ENCODE measurements at places on chromosomes 16 and 17. TPM values are rescaled to one million over a fixed set of nuclear protein-coding genes. Genes with fewer than 3 reads are reported as not detected.

DNA sequence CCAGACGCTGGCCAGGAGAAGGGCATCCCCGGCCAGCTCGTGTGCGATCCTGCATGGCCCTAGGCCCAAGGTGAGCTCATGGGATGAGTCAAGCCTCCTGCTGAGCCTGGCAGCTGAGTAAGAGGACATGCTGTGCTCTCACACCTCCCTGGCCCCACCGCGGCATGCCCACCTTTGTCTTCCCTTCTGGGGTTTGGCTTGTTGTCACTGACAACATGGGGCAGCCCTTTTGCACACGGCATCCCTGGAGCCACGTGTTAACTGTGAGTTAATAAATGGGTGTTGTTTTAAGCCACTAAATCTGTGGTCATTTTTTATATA is 8.9 kb upstream of the TNS4 start:
- no peak overlapping the region for H3K27ac ChIP-seq
- H3K4me3 ChIP-seq, result no peak overlapping the region
- H3K4me1 ChIP-seq, result peaks cover 21% of the 10 kb centered on the region
- DNase-seq, result no peak

GRCh38 chr17:3012926-3013581 is 50.4 kb downstream of the OR1D5 start:
- H3K36me3 ChIP-seq, result peaks cover 7% of the 10 kb centered on the region
- no peak overlapping the region for H3K27ac ChIP-seq
- no peaks in the 10 kb centered on the region for H3K27me3 ChIP-seq
- peak; percentile 18 for DNase-seq
- H3K4me1 ChIP-seq, result no peaks in the 10 kb centered on the region

DNA sequence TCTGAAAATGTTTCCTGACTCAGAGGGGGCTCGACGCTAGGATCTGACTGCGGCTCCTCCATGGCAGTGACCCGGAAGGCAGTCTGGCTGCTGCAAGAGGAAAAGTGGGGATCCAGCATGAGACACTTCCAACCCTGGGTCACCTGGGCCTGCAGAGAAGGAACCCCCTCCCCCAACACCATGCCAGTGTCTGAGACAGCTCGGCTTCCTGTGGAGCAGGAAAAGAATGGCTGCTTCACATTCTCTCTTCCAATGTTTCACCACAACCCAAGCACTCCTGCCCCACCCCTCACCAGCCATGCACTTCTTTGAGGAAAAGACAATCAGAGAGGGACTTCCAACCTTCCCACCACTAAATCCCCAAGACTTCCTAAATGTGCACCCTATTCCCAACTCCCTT is 10.8 kb downstream of the TP53 start:
- H3K36me3 ChIP-seq, result peaks cover 24% of the 10 kb centered on the region
- no peak overlapping the region for H3K27ac ChIP-seq
- DNase-seq, result no peak
- H3K4me1 ChIP-seq, result no peaks in the 10 kb centered on the region
- H3K4me3 ChIP-seq, result no peak overlapping the region

DNA sequence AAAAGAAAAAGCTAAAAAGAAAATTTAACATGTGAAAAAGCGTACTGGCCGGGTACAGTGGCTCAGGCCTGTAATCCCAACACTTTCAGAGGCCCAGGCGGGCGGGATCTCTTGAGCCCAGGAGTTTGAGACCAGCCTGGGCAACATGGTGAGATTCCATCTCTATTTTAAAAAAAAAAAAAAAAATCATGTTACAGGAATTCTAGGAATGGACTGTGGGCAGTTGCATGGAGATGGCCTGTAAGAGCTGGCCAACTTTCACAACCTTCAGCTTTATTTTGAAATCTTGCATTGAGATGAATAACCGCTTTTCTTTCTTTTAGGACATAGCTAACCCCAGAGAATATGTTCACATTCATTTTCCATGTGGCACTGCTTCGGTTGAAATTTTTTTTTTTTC is 8.2 kb upstream of the CIAO3 start:
- no peak overlapping the region for H3K4me3 ChIP-seq
- H3K27ac ChIP-seq, result no peak overlapping the region
- no peaks in the 10 kb centered on the region for H3K4me1 ChIP-seq
- H3K27me3 ChIP-seq, result no peaks in the 10 kb centered on the region
- DNase-seq, result no peak

The SULT1A4 gene
- 0.78 TPM for total RNA-seq

The SPNS2 gene
- 0.49 TPM for total RNA-seq

DNA sequence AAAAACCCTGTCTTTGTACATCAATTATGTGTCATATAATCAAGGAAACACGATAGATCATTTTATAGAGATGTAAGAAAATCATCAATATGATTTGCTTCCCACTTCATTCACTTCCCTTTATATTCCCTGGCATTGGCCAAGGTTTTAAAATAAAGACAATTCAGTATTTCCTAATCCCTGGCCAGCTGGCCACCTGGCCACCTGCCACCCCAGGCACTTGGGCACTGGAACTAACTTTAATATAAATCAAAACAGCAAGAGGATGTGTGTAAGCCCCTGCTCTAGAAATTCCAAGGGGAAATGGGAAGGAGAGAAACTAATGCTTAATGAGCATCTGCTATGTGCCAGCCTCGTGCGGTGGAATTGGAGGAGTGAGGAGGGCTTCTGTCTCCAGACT is 58.6 kb upstream of the TOB1 start:
- peaks cover 20% of the 10 kb centered on the region for H3K4me1 ChIP-seq
- H3K4me3 ChIP-seq, result no peak overlapping the region
- H3K27ac ChIP-seq, result no peak overlapping the region

DNA sequence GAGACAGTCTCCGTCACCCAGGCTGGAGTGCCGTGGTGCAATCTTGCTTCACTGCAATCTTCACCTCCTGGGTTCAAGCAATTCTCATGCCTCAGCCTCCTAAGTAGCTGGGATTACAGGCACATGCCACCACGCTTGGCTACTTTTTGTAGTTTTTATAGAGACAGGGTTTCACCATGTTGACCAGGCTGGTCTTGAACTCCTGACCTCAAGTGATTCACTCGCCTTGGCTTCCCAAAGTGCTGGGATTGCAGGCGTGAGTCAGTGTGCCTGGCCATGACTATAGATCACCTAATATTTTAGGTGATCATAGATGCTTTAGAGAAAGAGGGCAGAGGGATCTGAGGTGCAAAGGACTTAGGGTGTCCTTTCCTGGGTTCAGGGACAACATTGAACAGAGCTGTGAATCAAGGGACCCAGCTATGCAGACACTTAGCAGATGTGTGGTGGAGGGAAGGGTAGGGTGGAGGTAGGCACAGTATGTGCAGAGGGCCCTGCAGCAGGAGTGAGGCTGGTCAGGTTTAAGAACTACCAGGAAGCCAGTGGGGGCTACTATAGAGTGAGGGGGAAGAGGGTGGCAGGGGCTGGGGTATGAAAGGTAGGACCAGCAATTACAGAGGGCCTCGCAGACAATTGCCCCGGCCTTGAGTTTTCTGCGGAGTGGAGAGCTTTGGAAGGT is 116.5 kb downstream of the CMIP start:
- H3K27me3 ChIP-seq, result no peaks in the 10 kb centered on the region
- no peaks in the 10 kb centered on the region for H3K36me3 ChIP-seq
- H3K27ac ChIP-seq, result no peak overlapping the region
- H3K4me1 ChIP-seq, result no peaks in the 10 kb centered on the region

The CARD14 gene
- total RNA-seq, result not detected

DNA sequence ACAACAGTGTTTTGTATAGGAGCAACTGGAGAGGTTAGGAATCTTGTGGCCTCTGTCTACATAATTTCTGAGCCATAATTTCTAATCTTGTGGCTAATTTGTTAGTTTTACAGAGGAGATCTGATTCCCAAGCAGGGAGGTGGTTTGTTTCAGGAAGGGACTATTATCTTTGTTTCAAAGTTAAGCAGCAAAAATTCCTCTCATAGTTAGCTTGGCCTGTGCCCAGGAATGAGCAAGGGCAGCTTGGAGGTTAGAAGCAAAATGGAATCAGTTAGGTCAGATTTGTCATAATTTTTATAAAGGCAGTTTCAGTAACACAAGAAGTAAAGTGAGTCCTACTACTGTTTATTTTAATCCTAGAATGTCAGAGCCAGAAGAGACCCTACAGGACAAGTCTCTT is 2.0 kb upstream of the RDM1 start:
- no peak overlapping the region for H3K4me3 ChIP-seq
- no peaks in the 10 kb centered on the region for H3K36me3 ChIP-seq
- DNase-seq, result no peak
- H3K4me1 ChIP-seq, result peaks cover 6% of the 10 kb centered on the region
- H3K27ac ChIP-seq, result no peak overlapping the region

DNA sequence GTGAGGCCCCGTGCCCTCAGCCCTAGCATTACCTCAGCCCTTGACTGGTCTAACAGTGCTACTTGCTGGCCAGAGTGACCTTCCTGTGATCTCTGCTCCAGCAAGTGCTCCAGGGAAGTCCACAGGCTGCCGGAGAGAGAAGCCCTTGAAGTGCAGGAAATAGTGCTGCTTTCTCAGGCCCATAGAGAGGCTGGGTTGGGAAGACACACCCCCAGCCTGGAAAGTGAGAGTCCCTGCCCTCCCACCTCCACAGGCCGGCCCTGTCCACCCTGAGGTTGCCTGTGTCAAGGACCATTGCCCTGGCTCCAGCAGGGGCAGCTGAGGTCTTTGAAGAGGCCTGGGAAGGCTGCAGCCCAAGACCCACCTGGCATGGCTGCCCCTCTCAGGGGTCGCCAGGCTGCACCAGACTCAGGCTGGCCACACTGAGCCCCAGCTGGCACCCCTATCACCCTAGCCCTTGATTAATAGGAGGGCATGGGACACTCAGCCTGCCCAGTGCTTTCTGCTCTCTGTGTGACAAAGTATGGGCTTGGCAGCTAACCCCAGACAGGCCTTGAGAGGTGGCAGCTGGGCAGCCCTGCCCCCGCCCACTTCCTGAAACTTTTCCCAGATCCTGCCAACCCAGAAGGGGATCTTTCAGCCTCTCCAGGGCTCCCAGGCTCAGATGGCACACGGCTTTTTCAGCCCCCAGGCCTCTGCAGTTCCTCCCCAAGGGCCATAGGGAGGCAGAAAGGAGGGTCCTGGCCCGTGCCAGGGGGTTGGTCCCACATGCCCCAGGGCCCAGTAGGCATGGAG is 21.7 kb downstream of the ATP6V0D1 start:
- no peak overlapping the region for H3K4me3 ChIP-seq
- no peak for DNase-seq
- no peaks in the 10 kb centered on the region for H3K27me3 ChIP-seq
- no peaks in the 10 kb centered on the region for H3K36me3 ChIP-seq
- peak overlapping the region; percentile 43 for H3K27ac ChIP-seq

DNA sequence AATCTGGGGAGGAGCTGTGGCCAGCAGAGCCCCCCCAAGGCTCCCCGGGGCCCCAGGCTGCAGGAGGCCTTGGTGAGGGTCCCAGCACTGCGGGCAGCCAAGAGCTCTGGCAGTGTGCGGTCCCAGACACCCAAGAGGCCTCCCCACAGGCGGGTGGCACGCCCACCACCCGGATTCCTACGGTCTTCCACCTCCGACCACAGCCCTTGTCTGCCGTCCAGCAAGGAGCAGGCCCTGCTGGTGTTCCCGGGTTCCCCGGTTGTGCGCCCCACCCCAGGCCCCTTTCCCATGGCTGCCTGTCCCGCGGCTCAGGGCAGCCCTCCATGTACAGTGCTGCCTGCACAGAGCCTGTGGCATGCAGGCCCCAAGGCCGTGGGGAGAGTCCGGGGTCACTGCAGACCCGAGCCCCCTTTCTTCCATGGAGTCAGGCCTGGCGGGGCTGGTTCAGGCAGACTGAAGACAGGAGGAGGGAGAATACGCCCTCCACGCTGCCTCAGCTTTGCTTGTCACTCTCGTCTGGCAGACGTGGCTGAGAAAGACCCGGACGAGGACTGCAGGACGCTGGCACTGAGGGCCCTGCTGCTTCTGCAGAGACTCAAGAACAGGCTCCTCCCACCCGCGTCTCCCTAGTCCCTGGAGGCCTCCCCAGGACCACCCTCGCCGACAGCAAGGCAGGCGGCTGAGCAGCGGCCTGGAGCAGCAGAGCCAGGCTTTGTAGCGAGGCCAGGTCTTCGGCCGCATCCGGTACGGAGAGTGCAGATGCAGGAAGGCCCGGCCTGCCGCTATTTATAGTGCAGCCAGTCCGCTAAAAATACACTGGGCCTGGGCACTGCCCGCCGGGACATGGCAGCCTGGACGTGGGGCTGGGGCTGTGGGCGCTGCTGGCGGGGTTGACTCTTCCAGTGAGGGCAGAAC is 16.4 kb downstream of the TELO2 start:
- no peak overlapping the region for H3K27ac ChIP-seq
- H3K36me3 ChIP-seq, result no peaks in the 10 kb centered on the region
- H3K27me3 ChIP-seq, result no peaks in the 10 kb centered on the region
- no peak overlapping the region for H3K4me3 ChIP-seq
- no peaks in the 10 kb centered on the region for H3K4me1 ChIP-seq
- DNase-seq, result no peak

The CD300LB gene
- total RNA-seq, result 0.11 TPM

DNA sequence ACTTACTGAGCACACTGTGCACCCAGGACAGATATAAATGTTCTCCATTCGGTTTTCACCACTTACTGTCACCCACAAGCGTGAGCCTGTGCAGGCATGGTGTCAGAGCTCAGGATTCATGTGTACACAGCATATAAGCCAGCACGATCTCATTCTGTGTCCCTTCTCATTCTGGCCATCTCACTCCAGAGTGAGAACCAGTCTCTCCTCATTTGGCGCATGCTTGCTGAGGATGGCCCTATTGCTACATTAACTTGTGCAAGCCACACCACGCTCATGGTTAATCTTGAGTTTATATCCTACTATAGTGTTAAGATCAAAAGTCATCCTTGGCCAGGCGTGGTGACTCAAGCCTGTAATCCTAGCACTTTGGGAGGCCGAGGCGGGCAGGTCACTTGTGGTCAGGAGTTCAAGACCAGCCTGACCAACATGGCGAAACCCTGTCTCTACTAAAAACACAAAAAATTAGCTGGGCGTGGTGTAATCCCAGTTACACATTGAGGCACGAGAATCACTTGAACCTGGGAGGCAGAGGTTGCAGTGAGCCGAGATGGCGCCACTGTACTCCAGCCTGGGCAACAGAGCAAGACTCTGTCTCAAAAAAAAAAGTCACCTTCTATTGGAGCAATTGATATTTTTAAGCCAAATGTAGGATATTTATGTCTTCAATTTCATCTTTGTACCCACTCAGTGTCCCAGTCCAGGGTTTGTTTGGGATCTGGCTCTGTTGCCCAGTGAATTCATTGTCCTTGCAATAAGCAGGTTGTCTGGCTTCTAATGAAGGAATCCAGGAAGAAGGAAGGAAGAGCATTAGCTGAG is 20.9 kb downstream of the SOCS1 start:
- H3K4me1 ChIP-seq, result peaks cover 51% of the 10 kb centered on the region
- DNase-seq, result no peak
- no peak overlapping the region for H3K27ac ChIP-seq
- no peaks in the 10 kb centered on the region for H3K36me3 ChIP-seq

The C17orf50 gene
- total RNA-seq, result not detected

GRCh38 chr16:85782451-85782850 is 16.9 kb downstream of the EMC8 start:
- H3K4me3 ChIP-seq, result no peak overlapping the region
- no peaks in the 10 kb centered on the region for H3K4me1 ChIP-seq
- no peak for DNase-seq
- no peak overlapping the region for H3K27ac ChIP-seq
- H3K27me3 ChIP-seq, result no peaks in the 10 kb centered on the region
- H3K36me3 ChIP-seq, result peaks cover 30% of the 10 kb centered on the region

All from CD8-positive, alpha-beta memory T cell (primary cell).